ENCODE measurements at places on chromosomes 4 and X. TPM values are rescaled to one million over a fixed set of nuclear protein-coding genes. Genes with fewer than 3 reads are reported as not detected.

TEX11 gene
- not detected for total RNA-seq

NEUROG2 gene
- not detected for total RNA-seq

CXCL11 gene
- 0.18 TPM for total RNA-seq

FAM149A gene
- total RNA-seq, result 1.7 TPM

SPACA5 gene
- not detected for total RNA-seq

AKAP17A gene
- 36.1 TPM for total RNA-seq

LCORL gene
- 5.4 TPM for total RNA-seq

ZNF732 gene
- total RNA-seq, result not detected

INPP4B gene
- 6.3 TPM for total RNA-seq

COL4A5 gene
- total RNA-seq, result 12.7 TPM

CT55 gene
- total RNA-seq, result not detected

GSX2 gene
- total RNA-seq, result not detected

PPARGC1A gene
- total RNA-seq, result 0.14 TPM

TMPRSS11D gene
- total RNA-seq, result not detected

MAGEC2 gene
- not detected for total RNA-seq

Data from A549 treated with CORT108297 at 1 μM for 4 hours (cell line).